Cardiac muscle cell (in vitro differentiated cells and primary cell): ENCODE measurements at places on chromosomes 6 and 20.

GRCh38 chr6:44202332-44202971 lies 14.3 kb upstream of the MYMX start:
- no peak for DNase-seq

- peak; percentile 22 for DNase-seq
Measured at GRCh38 chr20:20492521-20493332, 124.8 kb downstream of the INSM1 start.

DNA sequence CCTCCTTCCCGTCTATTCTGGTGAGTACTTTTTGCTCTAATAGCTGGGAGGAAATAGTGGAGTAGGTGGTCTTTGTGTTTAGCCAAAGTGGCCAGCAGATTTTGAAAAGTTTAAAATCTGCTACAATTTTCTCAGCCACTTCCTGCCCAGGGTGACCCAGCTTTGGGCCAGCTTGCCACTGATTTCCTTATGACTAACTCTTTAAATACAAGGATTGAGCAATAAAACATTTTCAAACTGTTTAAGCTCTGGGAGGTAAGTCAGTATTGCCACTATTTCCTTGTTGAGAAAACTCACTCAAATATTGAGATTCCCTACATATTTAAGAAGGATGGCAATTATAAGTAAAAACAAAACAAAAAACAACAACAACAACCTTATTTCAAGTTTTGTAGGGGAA lies 54.5 kb downstream of the TRMT11 start:
- no peak for DNase-seq

GRCh38 chr6:53614676-53615075 lies 50.9 kb downstream of the KLHL31 start:
- DNase-seq: no peak

- DNase-seq: peak; percentile 85
Measured at GRCh38 chr20:2742934-2743559, 50.5 kb downstream of the EBF4 start.

GRCh38 chr6:12709116-12709515 lies 7.5 kb upstream of the PHACTR1 start:
- DNase-seq: no peak

DNA sequence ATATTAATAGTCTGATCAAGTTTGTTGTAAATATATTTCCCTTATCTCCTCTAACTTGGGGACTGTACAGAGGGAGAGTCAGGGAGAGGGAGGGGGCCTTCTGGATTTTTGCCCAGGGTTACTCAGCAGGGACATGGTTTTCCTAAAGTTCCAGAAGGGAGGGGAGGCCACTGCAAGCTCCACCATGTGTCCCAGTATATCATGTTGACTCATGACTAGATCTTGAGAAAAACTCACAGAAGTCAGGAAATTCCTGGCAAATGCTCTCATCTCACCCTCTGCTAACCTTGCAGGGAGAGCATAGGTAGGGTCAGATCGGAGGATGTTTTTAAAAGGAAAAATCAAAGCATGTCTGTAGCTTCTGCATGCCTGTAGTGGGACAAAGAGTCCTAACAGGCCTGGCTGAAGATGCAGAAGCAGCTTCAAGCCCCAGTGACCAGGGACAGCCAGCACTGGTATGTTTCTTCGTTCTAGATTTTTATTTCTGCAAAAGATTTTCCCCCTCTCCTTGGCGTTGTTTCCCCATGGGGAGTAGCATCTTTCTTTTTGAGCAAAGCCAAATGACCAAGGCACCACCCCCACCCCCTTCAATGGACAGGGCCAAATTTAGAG lies 272.9 kb upstream of the SUPT3H start:
- DNase-seq: no peak

GRCh38 chr6:52000064-52000463 lies 87.3 kb downstream of the PKHD1 start:
- DNase-seq: no peak
